Spinal cord (tissue), 10 donors: ENCODE measurements at places on chromosomes 2 and 18.

- no peak for DNase-seq
Measured at GRCh38 chr2:85647823-85648526, 20.0 kb downstream of the SFTPB start.

- DNase-seq, result no peak
Measured at GRCh38 chr2:232075080-232075479, 113.6 kb downstream of the DIS3L2 start.

DNA sequence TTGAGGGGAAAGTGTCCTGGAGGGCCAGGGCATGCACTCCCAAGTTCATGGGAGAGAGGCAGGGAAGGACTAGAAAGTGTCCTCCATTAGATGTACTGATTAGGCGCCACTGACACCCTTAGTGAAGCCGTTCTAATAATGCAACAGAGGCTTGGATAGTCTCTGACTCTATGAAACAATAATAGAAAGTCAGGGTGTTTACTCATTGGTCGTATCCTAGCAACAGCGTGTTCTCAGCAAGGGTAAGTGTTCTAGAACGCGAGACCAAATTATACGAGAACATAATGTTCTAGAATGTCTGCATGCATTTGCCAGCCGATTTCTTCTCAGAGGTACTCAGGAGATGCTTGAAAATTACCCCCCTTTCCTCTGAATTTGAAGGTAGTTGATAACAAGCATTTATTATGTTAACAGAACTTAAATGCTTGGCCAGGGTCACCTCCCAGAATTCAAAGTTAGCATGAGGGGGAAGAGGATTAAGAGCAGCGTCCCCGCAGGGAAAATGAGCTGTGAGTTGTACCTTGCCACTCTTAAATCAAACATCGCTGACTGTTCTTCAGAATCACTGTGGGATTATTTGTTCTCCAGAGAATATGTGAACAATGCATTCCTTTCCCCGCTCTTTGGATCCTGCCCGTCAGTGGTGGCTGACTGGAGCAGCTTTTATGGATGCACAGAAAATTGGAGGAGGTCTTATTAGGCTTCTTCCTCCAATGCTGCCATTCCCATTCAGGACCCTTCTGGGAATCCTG lies 33.7 kb upstream of the PDIA6 start:
- DNase-seq, result no peak

DNA sequence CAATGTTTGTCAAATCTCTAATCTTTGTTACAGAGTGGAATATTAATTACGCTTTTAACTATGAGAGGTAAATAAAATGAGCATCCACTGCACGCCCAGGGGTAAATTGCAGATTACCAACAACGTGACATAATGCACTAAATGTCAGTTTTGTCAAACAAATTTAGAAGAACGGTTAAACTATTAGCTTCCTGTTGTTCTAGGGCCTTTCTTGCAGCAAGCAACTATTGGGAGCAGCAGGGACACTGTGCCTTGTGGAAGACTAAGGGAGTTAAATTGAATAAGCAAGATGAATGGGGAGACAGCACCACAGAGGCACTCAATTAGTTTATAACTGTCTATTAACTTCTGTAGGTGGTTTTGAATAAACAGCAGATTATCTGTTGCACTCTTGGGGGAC lies 391.0 kb upstream of the RAB12 start:
- DNase-seq, result no peak

- no peak for DNase-seq
Measured at GRCh38 chr2:29447513-29447912, 332.3 kb downstream of the CLIP4 start.

GRCh38 chr2:39567507-39567906 lies 98.2 kb upstream of the TMEM178A start:
- DNase-seq, result no peak

GRCh38 chr2:133765658-133766057 lies 197.4 kb upstream of the NCKAP5 start:
- DNase-seq, result no peak

DNA sequence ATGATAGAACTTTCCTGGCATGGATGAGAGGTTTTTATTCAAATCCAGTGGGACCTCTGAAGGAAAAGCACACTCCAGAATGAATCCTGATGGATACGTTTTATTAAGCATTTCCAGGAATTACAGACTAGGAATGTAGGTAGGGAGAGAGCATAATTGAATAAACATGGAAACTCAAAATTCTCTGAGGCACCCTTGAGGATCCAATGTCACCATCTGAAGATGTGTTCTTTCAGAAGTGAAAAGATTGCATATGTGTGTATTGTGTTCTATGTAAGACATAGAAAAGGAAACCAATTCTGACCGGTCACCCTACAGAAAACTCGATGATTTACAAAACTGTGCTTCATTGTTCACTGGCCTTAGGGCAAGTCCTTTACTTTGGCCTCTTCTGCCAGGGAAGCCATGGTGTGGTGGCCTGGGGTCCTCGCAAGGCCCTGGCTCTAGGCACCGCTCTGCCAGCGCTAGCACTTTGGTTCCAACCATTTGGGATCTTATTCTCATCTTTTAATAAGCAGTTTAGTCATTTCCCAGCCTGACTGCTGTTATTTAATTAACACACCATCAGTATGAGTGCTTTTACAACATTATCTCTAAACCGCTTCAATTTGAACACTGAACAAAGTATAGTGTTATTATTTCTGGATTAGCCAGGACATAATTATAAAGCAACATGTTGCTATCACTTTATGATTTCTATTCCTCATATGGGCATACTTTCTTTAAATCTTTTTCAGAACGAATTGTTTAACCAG lies 4.5 kb upstream of the GKN1 start:
- DNase-seq, result peak; percentile 54

DNA sequence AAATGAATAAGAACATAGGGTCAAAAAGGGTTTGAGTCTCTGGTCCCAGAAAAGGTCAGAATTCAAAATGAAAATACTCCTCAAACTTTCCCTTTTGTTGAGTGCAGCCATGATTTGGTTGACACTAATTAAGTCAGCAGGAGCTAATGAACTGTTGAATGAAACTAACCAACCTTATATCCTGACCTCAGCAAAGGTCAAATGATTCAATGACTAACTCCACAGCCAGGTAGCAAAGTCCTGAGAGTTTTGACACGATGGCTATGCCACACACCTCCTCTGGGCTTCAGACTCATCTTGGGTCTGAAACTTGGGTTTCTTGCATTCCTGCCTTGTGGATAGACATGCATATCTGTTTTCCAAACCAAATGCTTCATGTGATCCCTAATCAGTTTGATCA lies 172.3 kb downstream of the INO80D start:
- DNase-seq, result no peak

- no peak for DNase-seq
Measured at GRCh38 chr2:20484034-20484617, 37.3 kb downstream of the RHOB start.

GRCh38 chr2:14297340-14297739 lies 335.2 kb upstream of the LRATD1 start:
- no peak for DNase-seq

DNA sequence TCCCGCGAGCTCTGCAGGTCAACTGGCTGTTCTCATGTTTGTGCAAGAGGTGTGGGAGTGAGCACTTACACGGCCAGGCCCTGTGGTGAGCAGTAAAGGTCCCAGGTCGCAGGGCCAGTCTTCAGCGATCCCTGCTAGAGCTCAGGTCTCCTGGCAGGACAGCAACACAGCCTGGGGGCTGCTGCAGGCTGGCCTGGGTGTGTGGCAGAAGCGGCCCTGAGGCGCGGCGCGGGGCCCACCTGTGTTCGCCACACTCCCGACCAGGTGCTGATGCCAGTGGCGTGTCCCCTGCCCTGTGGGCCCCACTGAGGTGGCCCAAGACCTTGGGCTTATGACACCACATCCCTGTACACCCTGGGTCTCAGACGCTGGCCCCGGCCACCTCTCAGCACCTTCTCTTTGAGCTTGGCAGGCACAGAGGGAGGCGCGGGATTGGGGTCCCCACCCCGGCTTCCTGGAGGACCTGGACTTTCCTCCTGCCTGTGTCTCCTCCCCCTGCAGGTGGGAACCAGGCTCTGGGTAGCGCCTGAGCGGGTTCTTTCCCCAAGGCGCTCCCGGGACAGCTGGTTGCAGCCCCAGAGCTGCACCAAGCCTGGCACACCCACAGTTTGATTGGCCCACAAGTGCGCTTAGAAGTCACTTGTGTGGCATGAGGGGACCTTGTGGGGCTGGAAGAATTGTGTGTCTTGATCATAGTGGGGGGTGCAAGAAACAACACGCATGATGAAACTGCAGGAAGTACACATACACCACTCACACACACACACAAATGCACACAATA lies 59.2 kb downstream of the TWIST2 start:
- DNase-seq, result no peak

- no peak for DNase-seq
Measured at GRCh38 chr2:220697011-220697410, 875.1 kb downstream of the EPHA4 start.

GRCh38 chr2:158573739-158574138 lies 117.0 kb downstream of the PKP4 start:
- DNase-seq, result no peak

DNA sequence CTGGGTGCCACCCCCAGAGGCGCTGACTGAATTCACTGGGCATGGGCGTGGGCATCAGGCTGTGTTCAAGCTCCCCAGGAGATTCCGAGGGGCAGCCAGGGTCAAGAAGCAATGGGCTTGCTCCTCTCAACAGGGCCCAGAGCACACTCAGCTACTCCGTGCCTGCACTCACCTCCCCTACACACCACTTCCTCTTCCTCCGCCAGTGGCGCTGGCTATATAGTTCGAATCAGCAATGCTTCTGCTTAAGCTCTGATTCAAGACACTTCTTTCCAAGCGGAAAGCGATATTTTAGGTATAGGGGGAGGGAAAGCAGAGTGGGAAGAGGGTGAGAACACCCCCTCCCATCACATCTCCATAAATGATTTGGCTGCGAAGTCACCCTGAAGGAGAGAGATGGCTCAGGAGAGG lies 42.1 kb downstream of the CRACDL start:
- DNase-seq, result no peak

GRCh38 chr2:188360485-188361263 lies 69.0 kb downstream of the GULP1 start:
- DNase-seq, result no peak

- DNase-seq, result no peak
Measured at GRCh38 chr2:61044636-61045035, 21.0 kb upstream of the SANBR start.

DNA sequence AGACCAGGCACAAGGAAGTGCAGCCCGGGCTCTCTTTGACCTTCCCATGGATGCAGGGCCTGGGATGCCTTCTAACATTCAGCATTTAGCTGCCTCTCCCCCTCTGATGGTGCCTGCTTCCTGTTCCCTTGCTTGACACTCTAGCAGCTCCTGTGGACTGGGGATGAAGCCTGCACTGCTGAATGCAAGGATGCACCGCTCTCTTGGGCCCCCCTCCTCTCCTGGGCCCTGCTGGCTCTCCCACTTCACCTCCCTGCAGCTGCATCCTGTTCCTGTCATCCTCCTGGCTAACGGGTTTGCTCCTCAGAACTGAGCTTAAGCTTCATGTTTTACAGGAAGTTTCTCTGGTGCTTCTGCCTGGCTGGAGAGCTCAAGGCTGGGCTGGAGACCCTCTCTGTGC lies 254.1 kb downstream of the TSN start:
- no peak for DNase-seq

DNA sequence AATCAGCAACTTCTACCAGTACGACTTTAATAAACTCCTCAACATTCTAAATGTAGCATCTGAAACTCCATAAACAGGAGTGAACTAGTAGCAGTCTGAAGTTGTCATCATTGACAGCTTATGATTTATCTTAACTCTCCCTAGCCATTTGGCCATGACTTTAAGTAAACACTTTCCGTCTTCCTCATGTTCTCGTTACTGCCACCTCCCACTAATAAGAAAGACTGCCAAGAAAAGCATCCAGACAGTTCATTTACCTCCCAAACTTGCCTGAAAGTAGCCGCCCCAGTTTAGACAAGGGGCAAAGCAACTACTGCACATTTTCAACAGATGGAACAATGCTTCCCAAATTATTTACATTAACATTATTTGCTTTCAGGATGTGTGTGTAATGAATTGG lies 287.5 kb downstream of the OSR1 start:
- DNase-seq, result no peak

- no peak for DNase-seq
Measured at GRCh38 chr2:132923787-132924186, 253.8 kb upstream of the LYPD1 start.

- no peak for DNase-seq
Measured at GRCh38 chr2:227150222-227150936, 13.6 kb downstream of the COL4A4 start.

GRCh38 chr2:183093857-183094657 lies 15.5 kb downstream of the DUSP19 start:
- no peak for DNase-seq

GRCh38 chr2:69731147-69731970 lies 10.6 kb upstream of the ANXA4 start:
- DNase-seq, result no peak

- no peak for DNase-seq
Measured at GRCh38 chr18:73766910-73767515, 380.6 kb downstream of the FBXO15 start.

DNA sequence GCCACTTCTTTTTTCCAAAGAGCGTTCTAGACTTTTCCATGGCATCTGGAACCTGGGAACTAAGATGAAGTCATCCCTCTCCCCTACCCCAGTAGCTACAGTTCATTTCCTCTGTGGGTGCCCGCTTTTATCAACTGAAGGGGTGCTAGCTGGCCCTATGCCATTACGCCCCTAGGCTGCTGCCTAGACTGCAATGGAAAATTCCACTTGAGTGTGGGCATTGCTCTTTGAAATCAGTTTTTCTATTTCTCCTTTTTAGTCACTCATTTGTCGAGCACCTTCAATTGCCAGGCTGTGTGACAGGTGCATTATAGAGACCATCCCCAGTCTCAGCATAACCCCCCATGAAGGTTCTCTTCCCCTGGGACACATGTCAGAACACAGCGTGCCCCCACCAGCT lies 7.3 kb downstream of the TEX51 start:
- DNase-seq, result no peak

DNA sequence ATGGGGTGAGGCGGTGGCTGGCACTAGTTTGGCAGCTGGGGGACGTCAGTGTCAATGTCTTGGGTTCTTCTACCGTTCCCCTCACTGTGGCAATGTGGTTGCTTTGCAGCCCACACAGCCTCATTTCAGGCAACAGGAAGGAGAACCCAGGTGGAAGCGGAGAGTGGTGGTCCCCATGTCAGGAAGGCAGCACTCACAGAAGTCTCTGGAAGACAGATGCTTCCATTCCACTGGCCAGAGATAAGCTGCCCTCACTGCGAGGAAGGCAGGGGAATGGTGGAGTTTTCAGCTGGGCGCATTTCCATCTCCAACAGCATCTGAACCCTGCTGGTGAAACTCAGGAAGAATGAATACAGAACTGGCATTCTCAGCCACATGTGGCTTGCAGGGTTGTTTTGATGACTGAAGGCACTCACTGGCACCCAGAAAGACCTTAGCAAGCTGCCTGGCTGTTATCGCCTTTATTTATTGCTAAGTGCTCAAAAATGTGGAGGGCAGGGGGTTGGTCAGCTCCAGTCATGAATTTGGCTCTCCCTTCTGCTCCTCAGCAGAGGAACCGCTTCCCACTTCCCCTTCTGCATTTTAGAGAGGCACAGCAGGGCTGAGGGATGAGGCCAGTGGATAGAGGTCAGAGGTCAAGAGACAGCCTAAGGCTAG lies 19.4 kb downstream of the KCNIP3 start:
- no peak for DNase-seq
